ENCODE measurements at places on chromosomes 6 and 20. TPM values are rescaled to one million over a fixed set of nuclear protein-coding genes. Genes with fewer than 3 reads are reported as not detected.

SLC25A27 gene
- 1.1 TPM for total RNA-seq

E2F1 gene
- 64.5 TPM for total RNA-seq

RBPJL gene
- total RNA-seq: not detected

ME1 gene
- not detected for total RNA-seq

PHACTR2 gene
- total RNA-seq: 24.3 TPM

RIMS1 gene
- not detected for total RNA-seq
